ENCODE measurements at places on chromosomes 7 and 10.

- no peak for DNase-seq
These were observed 277.6 kb upstream of the IGFBP3 start for GRCh38 chr7:46198701-46199100.

- DNase-seq, result no peak
These were observed 13.5 kb downstream of the CCM2 start for GRCh38 chr7:45013465-45013967.

DNA sequence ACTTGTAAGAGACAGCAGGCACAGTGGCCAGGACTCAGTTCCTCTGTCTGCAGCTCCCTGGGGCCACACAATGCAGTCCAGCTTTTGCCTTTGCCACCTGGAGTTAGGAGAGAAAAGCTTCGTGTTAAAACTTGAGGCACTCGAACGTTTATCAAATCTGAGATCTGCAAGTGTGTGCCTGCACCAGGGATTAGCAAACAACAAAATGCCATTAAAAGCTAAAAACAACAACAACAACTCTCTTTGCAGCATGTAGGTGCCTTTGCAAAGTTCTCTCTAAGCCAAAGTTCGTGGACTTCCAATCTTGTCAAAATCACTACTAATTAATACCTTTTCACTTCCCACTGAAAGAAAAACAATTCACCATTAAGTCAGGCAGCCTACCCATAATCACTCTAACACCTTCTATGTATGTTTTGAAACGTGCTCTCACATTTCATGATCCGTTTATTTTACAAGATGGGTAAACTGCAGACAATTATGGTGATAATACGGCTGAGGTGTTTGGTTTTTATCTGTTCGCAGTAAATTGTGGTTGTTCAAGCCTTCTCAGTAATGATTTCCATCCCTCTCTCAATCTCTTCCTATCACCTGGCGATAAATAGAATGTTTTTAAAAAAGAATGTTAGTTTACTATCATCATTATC, 36.2 kb upstream of the SDK1 start:
- DNase-seq, result no peak

DNA sequence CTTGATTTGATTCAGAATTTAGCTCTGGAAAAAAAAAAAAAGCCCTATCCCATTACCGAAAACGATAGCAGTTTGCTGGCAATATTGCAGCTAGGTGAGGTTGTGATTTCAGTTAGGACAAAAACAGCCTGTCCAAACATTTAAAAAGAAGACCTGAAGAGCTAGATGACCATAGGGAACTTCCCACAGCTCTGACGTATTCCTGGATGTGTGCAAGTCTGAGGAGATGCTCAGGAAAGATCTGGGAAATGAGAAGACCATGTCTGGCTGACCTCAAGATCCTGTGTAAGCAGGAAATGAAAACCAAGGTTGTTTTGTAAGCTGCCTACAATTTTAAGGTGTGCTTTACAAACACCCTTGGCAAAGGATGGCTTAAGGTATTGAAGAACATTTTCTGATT, 88.7 kb downstream of the RAMP3 start:
- no peak for DNase-seq

- no peak for DNase-seq
These were observed 36.4 kb downstream of the CNPY1 start for GRCh38 chr7:155509725-155510551.

DNA sequence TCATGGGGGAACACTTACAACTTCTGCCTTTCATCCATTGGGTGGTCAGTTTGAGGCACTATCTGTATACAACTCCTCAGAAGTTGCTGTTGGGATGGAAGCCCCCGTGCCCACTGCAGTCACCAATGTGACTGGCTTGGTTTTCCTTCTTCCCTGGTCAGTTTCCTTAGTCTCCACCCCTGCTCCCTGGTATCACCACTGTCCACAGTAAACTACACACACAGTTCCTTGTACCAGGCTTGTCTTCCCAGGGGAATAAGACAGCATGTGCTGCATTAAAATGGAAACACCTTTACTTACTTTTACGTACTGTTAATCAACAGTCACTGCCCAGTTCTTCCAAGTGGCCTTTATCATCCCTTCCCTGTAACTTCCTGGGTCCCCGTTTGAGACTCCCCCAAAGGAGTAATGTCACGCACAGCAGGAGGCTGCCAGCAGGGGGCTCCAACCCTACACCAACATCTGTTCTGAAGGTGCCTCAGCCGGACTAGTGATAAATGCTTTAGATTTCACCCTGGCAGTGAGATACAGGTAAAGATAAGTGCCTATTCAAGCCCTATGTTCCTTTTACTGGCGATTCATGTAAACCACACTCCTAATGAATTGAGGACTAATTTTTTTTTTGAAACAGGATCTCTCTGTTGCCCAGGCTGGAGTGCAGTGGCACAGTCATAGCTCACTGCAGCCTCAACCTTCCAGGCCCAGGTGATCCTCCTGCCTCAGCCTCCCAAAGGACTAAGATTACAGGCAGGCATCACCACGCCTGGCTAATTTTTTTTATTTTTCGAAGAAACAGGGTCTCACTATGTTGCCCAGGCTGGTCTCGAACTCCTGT, 45.3 kb upstream of the PIK3AP1 start:
- peak; percentile 36 for DNase-seq

- peak; percentile 79 for DNase-seq
These were observed 27.8 kb downstream of the RHEB start for GRCh38 chr7:151491859-151492258.

DNA sequence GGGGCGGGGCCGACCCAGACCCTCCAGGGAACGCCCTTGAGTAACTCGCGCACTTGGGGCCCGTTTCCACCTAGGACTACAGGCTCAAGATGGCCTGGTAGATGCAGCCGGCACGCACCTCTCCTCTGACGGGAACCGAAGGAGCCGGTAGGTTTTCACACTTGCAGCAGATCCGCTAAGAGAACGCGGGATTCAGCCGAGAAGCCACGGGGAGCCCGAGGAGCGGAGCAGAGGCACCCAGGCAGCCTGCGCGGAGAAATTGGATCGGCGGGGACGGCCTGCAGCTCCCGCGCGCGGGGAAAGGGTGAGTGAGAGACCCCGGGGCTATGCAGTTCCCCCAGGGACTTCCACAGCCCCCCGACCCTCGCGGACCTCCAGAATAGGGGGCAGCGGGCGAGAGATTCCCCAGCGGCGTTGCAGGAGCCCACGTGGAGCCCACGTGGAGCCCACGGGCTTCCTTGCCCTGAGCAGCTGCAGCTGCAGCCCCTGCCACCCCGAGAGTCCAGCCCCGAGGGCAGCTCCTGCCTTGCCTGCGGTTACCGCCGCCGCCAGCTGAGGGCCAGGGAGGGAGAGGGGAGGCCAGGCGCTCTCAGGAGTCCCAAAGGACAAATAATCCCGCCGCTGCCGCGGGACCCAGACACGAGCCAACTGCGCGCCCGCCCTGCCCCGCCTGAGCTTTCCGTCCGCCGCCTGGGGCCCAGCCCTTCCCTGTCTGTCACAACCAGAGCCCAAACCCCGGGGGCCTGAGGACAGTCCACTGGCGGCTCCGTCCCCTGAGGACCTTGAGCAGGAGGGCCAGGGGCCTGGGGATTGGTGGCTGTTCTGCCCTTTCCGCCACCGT, 13.1 kb downstream of the IFT22 start:
- DNase-seq, result peak; percentile 33

GRCh38 chr7:77406421-77406820, 9.7 kb downstream of the GSAP start:
- no peak for DNase-seq

DNA sequence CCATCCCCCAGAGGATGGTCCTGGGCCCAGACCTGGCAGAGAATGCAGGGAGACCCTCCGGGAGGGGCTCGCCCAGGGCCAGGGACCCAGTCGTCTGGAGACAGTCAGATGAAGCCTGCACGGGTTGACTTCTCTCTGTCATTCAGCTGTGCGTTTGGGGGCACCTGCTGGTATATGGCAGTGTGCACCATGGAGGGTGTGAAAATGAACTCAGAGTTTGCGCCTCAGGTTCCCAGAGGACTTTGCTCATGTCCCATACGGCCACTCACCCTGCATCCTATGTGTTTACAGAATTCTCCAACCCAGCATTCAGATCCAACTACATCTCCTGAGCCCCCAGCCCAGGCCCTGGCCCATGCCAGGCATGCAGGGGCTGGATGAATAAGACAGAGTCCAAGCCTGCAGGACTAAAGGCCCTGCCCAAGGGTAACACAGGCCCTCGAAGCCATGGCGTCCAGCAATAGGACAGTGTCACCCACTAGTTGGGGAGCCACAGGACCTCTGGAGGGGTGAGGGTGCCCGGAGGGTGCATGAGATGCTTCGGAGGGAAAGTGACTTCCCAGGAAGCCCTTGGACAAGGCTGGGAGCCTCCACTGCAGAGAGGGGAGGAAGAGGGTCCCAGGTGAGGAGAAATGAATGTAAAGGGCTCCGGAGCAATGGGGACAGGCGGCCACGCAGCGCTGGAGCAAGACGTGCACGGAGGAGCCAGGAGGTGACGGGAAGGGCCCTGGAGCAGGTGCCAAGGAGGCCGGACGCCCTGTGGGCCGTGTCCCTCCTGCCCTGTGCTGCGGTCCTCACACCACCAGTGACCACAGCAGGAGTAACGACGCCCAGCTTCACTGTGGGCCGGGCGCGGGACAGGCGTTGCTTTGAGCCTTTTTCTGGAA, 36.3 kb downstream of the CALML3 start:
- no peak for DNase-seq

DNA sequence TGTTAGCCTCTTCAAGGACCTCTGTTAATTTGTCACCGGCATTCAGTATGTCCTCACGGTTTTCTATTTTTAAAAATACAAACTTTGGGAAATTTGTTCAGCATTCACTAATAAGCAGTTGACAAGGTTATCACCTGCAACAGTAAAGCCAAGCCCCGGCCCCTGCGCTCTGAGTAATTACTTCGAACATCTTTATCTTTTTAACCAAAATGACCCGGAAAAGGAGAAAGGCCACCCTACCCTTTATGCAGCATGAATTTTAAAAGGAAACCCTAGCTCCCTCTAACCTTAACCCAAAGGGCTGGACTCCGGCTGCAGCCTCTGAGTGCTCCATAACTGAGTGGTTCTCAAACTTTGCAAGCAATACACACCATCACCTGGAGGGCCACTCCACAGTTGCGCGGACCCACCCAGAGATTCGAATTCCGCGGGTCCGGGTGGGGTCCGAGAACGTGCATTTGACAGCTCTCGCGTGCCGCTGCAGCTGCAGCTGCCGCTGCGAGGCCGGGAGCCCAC, 940 bp downstream of the NSMCE4A start:
- no peak for DNase-seq

DNA sequence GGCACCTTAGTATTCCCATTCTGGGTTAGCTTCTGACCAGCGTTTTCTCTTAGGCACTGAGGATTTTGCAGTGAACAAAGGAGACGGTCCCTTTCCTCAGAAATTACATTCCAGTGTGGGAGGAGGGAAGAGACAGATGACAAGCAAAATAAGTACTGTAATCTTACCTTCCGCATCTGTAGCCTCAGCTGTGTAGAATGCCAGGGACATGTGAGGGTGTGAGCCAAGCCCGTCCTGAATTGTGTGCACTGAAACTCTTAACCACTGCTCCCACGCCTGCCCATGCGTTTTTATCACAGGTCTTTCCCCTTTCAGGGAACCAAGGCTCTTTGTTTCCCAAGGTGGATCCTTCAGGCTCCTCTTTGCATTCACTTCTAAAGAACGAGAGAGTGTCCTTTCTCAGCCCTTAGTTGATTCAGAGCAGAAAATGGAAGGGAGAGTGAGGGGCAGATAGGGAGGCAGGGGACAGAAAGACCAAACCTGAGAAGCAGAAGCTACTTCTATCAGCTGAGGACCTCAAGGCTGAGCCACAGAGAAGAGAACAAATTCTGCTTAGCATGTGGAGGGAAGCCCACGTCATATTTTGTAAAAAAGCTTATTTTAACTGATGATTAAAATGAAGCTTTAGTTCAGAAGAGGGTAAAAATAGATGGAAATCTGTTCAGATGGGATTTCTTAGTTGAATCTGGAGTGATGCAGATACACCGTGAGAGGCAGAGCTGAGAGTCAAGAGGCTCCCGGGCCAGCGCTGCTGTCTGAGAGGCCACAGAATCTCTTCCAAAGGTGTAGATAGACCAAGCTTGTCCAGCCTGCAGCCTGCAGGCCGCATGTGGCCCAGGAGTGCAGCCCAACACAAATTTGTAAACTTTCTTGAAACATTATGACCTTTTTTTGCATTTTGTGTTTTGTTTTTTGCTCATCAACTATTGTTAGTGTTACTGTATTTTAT, 122.5 kb downstream of the CCNY start:
- no peak for DNase-seq

DNA sequence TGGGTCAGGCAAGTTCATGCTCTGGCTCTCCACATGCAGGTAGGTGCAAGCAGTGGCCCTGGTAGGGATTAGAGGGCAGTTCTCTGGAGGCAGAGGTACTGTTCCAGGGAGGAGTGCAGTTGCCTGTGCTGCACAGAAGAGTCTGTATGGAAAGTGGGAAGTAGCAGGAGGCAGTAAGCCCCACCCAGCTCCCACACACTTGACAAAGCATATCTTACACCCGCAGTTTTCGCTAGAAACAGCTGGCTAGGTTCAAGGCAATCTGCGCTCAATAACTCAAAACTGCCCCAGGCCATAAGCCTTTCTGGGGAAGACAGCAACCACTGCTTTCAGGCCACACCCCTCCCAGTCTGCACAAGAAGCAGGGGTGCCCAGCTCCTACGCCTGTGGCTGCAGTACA, 33.1 kb upstream of the ARMC3 start:
- DNase-seq, result no peak

DNA sequence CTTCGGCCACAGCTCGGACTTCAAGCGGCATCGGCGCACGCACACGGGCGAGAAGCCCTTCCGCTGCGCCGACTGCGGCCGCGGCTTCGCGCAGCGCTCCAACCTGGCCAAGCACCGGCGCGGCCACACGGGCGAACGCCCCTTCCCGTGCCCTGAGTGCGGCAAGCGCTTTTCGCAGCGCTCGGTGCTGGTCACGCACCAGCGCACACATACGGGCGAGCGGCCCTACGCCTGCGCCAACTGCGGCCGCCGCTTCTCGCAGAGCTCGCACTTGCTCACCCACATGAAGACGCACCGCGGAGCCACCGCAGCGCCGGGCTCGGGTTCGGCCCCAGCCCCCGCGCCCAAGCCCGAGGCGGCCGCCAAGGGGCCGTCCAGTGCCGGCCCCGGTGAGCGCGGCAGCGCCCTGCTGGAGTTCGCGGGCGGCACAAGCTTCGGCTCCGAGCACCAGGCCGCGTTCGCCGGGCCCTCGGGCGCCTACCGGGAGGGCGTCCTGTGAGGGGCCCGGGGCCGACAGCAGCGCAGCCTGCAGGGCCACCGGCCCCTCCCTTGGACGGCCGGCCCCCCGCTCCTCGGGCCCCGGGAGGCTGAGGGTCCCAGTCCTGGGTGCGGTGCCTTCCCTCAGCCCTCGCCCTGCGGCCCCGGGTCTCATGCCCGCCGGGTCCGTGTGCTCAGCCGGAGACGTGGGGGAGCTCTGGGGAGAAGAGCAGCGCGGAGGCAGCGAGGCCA, 17.2 kb downstream of the ZNF316 start:
- DNase-seq, result no peak

- DNase-seq, result peak; percentile 31
These were observed 90.7 kb downstream of the TFPI2 start for GRCh38 chr7:93799750-93800357.

GRCh38 chr7:16940776-16941175, 59.0 kb upstream of the AGR3 start:
- no peak for DNase-seq

GRCh38 chr7:114825423-114825951, 96.4 kb upstream of the MDFIC start:
- DNase-seq, result no peak

GRCh38 chr10:12561720-12562119, 212.4 kb downstream of the CAMK1D start:
- no peak for DNase-seq

GRCh38 chr10:55500931-55501559, 700.0 kb upstream of the PCDH15 start:
- peak; percentile 19 for DNase-seq

Measured in astrocyte of the spinal cord (primary cell).